ENCODE measurements at places on chromosomes 4 and X.

GRCh38 chrX:20230406-20230805 lies 36.3 kb downstream of the RPS6KA3 start:
- no peak for DNase-seq

- DNase-seq = no peak
Observed at GRCh38 chr4:3766785-3767569, 792 bp downstream of the ADRA2C start.

DNA sequence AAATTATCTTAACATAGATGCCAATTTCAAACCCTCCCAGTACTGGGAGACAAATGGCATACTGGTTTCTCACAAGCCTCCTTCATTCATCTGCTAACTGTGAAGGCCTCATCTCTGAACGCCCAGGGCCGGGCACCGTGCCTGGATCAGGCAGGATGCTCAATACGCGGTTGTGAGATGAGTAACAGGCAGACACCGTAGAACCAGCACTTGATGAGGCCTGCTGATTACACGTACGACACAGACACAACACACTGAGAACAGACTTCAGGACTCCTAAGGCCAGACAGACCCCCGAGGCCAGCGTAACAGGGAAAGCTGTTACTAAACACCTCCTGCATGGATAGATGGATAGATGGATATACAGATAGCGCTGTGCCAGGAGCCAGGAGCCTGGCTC lies 154.6 kb downstream of the AFAP1 start:
- DNase-seq = no peak

- no peak for DNase-seq
Observed at GRCh38 chrX:4690521-4690920, 977.1 kb upstream of the PRKX start.

GRCh38 chr4:177479063-177479462 lies 36.8 kb upstream of the AGA start:
- DNase-seq = no peak

DNA sequence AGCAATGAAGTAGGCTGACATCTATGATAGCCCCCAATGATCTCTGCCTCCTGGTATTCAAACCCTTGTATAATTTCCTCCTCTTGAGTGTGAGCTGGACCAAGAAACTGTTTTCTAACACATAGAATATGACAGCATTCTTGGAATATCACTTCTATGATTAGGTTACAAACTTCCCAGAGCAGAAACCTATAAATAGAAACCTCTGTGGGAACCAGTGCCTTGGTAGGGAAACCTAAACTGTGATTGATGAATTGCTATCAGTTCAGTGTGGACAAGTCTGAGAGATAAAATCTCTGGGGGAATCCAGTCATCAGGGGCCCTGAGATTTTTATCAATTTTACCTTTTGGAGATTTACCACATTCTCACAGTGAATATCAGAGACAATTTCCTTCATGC lies 756.5 kb upstream of the AGA start:
- no peak for DNase-seq

DNA sequence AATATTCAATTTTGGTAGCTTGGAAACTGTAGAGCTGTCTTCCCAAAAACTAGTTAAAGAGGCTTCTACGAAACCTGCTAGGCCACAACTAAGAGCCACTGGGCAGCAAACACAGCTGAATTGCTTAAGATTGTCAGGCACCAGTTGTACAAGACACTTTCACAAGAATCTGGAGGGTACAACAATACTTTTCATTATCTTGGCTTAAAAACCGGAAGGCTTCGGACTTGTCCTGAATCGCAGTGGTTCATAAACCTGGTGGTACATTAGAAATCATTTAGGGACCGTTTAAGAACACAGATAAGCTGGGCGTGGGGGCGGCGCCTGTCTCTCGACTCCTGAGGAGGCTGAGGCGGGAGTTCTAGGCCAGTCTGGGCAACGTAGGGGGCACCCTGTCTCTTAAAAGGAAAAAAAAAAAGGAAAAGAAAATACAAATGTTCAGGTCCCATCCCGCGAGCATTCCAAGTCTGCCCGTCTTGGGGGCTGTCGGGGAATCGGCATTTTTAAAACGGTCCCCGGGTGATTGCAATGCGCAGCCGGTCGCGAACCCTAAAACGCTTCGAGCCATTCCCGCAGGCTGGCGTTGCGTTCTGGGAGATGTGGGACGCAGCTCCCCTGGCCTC lies 763 bp downstream of the PYURF start:
- DNase-seq = no peak
